ENCODE measurements at places on chromosomes 11 and 22.

DNA sequence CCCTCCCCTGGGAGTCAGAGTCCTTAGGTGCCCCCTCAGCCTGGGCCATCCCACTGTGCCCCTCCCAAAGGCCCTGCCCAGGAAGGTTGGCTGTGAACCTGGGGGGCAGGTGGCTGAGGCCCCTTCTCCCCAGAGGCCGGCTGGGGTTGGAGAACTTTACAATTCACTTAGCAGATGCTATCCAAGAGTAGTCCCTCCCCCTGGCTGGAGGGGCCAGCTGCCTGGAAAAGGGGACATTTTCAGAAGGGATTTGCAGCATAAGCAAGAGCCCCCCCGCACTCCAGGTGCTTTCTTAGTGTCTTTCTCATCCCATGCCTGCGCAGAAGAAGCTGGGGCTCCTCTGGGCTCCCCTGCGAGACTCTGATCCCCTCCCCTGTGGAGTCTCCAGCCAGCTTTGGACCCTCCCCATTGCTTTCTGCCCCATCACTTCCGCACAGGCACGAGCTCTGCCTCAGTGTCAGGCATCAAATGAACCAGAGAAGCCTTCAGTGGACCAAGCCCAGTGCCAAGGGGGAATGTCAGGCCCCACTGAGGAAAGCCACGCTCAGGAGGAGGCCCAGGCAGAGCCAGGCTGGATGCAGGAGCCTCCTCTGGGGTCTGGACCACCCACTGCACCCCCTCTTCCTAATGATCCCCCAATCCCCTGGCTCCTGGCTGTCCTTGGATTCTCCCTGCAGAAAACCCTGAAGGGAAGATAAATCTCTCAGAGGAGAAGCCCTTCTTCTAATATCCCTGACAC, 3.7 kb downstream of the SSTR3 start:
- no peak for DNase-seq

GRCh38 chr22:19876941-19877625, 22.4 kb upstream of the GNB1L start:
- peak; percentile 19 for DNase-seq

- no peak for DNase-seq
These were observed 106.3 kb upstream of the CARD18 start for GRCh38 chr11:105245781-105246315.

GRCh38 chr11:71194710-71195109, 57.7 kb downstream of the SHANK2 start:
- DNase-seq: no peak

DNA sequence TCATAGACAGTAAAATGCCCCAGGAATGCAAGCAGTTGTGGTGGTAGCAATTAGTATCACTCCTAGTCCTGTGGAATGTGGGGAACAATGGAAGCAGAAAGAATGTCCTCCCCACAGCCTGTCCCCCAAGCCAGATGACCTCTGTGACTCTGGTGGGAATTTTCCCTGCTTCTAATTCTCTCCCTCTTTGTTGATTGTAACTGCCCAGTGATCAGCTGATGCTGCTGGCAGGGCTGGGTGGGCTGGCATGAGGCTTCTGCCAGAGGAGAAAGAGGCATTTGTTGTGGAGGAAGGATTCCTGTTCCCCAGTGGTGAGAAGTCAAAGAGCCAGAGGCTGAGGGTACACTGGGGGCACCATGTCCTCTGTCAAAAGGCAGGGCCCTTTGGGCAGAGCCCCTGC, 116.7 kb upstream of the NCAM1 start:
- DNase-seq: peak; percentile 37

GRCh38 chr11:112655371-112655770, 305.8 kb upstream of the NCAM1 start:
- DNase-seq: peak; percentile 90

DNA sequence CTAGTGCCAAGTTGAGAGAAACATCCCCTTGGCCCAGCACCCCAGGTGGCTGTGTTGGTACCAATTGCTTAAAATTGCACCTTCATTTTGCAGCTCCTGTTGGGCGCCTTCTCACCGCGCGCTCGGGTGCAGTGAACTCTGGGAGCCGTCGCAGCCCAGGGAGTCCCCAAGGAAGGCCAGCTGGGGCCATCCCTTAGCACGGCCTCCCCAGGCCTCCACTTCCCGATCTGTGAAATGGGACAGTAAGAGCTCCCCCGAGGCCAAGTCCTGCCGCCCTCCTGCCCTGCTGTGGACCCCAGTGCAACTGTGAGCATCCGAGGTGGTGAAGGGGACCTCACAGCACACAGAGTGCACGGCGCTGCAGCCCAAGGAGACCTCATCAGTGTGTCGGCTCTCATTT, 1234.1 kb downstream of the BRD1 start:
- DNase-seq: no peak

DNA sequence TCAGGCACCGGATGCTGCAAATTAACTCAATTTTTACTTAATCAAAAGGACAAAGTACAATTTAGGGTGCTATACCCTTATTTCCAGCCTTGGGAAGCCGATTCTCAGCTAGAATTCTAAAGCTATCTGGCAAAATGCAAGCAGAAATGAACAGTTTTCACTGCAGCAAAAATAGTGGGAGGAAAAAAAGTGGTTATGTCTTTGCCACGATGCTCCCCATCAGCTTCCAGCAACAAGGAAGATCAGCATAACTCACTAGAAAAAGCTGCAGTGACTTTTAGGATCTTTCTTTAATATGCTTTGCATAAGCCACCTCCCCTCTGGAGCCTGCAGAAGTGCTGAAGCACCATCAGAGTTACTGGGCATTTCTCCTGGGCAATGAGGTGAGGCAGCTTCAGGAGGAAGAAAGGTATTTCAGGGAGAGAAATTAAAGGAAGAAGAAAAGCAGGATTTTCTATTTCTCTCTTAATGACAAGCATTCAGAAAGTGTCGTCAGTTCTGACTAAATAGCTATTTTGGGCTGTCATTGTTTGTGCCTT, 702.9 kb downstream of the DLG2 start:
- DNase-seq: no peak

GRCh38 chr11:81869351-81870065, 864.2 kb downstream of the FAM181B start:
- DNase-seq: peak; percentile 44

GRCh38 chr11:48019217-48019584, 38.8 kb downstream of the PTPRJ start:
- no peak for DNase-seq

- DNase-seq: no peak
These were observed 226.1 kb downstream of the BLID start for GRCh38 chr11:121889931-121890330.

GRCh38 chr11:124119103-124119502, 3.9 kb downstream of the VWA5A start:
- DNase-seq: no peak

- no peak for DNase-seq
These were observed 121.3 kb downstream of the NECTIN1 start for GRCh38 chr11:119607726-119608125.

DNA sequence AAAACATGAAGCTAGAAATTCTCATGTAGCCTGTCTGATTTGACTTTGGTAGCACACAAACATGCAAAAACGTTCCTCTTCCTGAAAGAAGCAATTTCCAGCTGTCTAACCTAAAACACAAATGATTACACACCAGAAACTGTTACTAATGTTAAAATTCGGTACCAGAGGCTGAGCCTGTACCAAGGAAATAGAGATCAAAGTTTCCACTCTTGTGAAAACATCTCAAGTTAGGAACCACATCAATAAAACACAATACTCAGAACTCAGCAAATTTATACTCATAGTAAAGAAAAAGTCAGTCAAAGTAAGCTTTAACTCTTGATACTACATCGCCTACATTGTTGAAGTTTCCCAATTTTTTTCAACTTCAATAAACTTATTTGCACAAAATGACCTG, 107.8 kb downstream of the FCHSD2 start:
- no peak for DNase-seq

DNA sequence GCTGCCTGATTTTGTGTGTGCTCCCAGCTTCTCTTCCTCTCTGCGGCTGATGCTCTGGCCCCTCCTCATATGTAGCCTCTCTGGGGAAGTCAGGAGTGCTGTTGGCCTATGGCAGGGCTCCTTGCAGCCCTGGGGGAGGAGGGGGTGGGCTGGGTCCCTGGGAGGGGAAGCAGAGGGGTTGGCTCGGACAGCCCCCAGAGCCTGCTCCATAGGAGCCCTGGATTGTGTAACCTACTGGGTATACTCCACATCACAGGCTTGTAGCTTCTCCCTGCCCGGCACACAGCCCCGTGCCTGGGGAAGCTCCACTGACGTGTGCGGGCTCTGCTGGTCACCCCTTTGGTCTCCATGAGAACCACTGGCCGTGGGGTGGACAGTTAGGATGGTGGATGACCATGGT, 113.8 kb downstream of the ST3GAL4 start:
- DNase-seq: no peak

- DNase-seq: peak; percentile 51
These were observed 30.0 kb upstream of the PTPRJ start for GRCh38 chr11:47950396-47950795.

DNA sequence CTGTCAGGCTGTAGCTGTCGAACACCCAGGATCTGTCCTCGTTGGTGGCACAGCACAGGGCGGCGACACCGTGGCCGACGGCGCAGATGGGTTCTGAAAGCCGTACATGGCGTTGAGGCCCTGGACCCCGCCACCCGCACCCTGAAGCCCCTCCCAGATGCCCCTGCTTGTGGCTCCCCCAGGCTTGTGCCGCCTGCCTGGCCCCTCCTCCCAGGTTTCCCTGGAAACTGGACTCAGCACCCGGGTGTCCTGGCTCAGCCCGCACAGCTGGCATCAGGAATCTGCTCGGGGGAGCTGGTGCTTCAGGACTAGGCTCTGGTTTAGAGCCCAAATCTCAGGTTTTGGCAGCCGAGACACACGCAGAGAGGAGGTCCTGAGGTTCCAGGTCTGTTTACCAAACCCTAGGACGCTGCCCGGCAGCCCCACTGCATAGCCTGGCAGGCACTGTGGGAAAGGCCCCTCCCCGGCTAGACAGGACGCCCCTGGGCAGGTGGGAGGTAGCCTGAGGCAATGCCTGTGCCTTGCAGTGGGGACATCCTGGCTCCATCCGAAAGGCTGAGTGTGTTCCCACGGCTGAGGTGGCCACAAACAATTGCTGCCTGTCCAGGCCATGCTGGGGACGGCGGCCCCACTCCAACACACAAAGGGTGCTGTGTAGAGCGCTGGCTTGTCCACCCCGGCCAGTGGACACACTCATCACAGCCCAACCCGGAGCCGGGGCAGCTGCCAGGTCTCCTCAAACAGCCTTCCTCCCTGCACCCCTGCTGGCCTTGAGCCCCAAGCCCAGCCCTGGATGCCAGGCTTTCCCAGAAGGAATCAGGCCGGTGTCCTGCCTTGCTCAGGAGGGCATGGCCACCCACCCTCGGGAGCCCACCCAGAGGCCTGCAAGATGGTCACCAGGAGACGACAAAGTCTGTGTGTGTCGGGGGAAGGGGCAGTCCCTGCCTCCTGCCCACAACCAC, 4.6 kb downstream of the GATD1 start:
- DNase-seq: peak; percentile 33

DNA sequence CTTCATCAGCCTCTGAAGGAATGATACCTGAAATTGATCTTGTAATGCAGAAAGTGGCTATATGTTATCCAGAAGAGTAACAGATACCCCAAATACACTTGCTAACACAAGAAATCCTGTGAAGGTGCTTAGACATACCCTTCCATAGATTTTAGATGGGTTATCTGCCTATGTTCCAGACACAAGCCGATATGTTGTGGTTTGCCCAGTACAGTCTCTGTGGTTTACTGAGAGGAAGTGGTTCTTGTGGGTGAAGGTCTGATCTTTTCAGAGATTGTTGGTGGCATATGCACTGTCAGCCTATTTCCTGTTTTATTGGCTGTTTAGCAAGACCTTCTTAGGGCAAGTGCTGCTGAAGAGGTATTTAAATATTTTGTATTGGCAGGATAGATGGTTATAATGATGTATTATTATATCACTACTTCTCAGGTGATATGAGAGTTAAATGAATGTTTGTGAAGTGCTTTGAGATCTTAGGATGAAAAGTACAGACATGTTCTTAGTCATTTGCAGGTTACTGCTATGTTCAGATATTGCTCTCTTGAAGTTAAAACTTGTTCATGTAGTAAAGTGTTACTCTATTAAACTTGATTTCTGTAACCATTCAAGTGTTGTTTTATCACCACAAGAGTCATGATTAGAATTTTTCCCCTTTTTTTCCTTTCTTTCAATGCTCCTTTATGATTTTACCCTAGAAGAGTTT, 8.2 kb downstream of the ARHGEF12 start:
- no peak for DNase-seq

DNA sequence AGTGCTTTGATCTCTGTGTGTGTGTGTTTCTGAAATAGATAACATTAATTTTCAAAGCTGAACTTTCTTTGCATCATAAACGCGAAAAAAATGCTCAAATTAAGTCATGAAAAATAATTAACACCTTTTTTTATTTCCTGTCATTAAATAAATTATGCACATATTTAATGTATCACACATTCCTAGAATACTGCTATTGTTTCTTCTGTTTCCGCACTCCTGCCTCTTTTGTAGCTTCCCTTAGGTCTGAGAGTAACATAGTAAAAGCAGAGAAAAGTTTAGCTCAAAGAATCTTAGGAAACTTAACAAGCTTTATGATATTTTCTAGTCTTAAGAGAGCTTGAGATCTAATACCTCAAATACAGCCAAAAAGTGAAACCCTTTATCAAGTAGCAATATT, 504.2 kb downstream of the JRKL start:
- no peak for DNase-seq

- DNase-seq: no peak
These were observed 1.2 kb downstream of the LIF start for GRCh38 chr22:30245181-30245984.

DNA sequence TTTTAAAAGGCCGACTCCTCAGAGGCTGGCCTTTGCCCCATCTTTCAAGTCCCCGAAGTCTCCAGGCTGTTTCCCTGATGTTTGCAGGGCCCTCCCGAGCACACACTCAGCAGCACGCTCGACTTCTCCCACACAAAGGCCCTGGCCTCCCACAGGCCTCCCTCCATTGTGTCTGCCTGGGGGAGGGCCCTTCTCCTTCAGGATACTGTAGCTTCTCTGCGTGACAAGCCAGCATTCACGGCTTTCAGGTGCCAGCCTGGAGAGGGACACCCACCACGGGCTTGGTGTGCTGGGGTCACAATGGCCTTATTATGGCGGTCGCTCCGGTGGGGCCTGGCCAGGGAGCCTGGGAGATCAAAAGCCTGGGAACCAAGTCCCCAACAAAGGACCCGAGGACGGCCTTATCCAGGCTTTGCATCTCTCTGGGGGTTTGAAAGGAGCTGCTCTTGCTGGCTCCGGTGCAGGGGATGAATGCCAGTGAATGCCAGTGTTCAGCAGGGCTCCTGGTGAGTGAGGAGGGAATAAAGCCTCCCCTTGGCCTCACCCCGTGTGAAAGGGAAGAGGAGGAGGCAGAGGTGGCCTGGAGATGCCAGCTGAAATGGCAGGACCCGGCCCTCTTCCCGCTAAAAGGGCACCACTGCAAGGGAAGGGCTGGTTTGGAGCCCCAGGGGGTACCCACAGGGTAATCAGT, 55.0 kb downstream of the TRAF6 start:
- no peak for DNase-seq

DNA sequence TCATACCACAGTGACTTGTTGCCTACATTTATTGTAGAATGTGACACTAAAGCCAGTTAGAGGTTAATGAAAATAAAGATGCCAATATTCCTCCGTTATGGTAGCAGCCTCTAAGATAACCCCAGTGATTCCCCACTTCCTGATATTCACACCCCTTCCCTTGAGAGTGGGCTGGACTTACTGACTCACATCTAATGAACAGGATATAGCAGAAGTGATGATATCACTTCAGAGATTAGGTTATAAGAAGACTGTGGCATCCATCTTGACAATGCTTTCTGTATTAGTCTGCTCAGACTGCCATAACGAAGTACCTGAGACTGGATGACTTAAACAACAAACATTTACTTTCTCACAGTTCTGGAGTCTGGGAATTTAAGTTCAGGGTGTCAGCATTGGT, 149.6 kb upstream of the MTNR1B start:
- DNase-seq: no peak

All from femur (tissue), 1 donor.